ENCODE measurements at places on chromosomes 16 and 17.

GRCh38 chr17:77304746-77305473 is 164.1 kb downstream of the SEC14L1 start:
- DNase-seq = no peak

- no peak for DNase-seq
Measured at GRCh38 chr17:81551458-81552243, 502 bp downstream of the FAAP100 start.

- no peak for DNase-seq
Measured at GRCh38 chr16:75745242-75745641, 19.0 kb upstream of the CPHXL start.

DNA sequence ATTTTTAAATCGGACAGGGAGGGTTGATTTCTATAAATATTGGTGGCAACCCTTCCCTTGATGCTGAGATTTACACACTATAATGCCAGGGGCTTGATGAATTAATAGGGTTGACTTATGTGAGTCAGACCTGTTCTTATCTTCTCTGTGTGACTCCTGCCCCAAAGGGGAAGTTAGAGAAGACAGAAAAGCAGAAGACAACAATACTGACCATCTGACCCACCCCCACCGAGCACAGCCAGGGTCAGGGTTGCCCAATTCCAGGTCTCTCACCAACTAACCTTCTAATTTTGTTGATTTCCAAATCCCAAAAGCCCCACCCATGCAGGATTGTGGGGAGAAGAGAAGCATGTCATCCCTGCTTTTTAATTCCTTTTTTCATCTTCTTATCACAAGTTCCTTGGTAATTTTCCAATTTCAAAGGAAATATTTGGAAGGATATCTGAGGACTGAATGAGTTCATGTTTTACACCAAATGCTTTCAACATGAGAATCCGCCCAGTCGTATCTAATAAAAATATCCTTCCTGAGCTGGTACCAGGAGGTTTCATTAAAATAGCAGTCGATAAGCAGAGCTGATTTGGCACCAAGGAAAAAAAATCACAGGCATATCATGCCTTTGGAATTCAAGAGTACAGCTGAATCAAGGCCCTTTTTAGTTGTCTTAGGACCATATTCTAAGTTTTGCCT is 603.4 kb upstream of the CDH11 start:
- DNase-seq = no peak

- no peak for DNase-seq
Measured at GRCh38 chr16:54080524-54081008, 206.0 kb downstream of the IRX3 start.

DNA sequence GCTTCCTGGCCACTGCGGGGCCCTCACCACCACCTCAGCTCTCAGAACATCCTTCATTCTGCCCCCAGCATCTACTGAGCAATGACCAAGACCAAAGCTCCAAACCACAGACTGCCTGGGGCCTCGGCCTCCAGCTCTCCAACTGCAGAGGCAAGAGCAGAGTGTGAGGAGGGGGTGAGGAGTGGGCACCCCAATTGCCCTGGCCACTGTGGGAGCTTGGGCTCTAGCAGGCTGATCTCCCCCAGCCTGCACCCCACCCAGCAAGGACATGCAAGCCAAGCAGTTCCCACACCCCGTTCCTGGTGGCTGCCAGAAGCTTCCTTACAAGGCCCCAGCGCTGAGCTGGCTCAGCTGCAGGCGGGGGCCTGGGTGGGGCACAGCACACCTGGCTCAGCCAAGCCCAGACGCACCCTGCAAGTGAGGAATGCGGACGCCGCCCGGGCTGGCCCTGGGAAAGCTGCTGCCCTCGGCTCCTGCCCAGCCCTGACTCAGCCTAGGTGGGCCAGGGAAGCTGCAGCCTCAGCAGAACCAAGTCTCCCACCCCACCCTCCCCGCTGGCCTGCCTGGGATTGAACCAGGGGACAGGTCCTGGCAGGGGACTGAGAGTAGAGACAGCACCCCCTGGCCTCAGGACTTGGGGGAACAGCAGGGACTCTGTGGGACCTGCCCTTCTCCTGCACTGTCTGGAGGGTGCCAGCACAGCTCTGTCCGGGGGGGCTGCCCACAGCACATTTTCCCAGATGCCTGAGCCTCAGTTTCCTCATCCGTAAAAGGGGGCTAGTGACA is 29.7 kb upstream of the KRT17 start:
- no peak for DNase-seq

DNA sequence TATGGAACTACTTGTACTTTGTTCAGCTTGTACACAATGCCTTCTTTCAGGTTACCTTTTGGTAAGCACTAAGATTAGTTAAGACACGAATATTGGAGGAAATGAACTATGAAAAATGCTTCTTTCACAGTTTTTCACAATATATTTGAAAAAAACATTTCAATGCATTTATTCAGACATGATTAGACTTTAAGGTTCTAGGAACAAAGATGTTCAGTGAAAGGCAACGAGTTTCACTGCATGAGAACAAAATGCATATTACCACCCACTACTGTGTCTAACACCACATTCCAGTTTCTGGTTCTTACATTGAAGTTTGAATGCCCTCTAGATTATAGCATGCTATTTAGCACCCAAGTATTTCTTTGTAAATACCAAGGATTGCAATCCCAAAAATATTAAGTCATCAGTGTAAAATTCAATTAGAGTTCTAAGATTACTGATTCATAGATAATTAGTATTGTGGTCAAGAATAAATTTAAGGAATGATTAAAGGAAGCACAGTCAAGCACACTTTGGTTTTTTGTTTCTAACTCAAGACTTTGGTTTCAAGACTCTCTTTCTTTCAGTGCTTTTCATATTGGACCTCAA is 261.7 kb downstream of the CEP112 start:
- DNase-seq = no peak

GRCh38 chr16:57167953-57168352 is 17.9 kb downstream of the PSME3IP1 start:
- DNase-seq = no peak

- DNase-seq = peak; percentile 84
Measured at GRCh38 chr17:50478391-50479381, at the start of gene RSAD1. RSAD1 (plus strand) TSS chr17:50478860; CDS start chr17:50478885, 25 bp downstream.

DNA sequence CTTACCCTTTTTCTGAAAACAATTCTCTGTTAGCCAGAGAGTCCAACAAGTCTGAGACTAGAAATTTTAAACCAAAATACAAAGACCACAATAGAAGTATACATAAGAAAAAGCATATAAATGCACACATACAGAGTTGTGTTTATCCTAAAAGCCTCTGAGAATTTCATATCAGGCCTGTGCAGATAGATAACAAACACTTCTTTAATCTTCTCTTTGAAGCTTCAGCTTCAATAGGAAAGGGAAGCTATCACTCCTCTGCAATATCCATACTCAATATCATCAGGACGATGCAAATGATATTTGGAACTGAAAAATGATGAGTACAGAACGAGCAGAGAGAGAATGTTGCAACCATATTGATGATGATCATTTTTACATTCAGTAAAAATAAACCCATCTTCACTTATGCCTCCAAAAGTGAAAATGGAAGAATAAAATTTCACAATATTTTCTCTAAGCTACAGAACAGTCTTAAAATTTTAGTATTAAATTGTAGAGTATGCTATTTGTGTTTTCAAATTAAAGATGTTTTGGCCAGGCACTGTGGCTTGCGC is 61.6 kb downstream of the SKAP1 start:
- no peak for DNase-seq

GRCh38 chr16:3983081-3983520 is 102.6 kb upstream of the CREBBP start:
- peak; percentile 33 for DNase-seq

DNA sequence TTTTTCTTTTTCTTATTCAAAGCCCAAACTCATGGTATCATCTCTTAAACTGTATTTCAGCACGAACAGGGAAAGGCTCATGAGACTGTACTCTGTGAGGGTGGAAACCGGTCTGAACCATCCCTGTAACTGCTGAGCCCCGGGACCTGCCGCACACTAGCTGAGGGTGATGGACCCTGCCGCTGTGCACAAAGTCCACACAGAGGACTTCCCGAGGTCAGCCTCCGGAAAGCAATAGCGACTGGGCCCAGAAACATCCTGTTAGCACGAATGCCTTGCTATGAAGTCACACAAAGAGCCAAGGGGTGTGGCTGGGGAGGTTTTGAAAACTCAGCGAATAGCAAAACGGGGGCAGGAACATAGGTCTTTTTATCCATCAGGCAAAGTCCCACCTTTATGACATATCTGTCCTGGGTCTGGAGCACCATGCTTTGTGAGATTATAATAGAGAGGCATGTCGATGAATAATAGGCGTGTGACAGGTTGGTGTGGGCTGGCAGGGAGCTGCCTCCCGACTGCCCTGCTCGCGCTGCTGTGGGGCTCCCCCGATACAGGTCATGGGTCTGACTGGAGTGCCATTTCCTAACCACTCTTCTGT is 33.4 kb downstream of the CDK5R1 start:
- DNase-seq = peak; percentile 54

DNA sequence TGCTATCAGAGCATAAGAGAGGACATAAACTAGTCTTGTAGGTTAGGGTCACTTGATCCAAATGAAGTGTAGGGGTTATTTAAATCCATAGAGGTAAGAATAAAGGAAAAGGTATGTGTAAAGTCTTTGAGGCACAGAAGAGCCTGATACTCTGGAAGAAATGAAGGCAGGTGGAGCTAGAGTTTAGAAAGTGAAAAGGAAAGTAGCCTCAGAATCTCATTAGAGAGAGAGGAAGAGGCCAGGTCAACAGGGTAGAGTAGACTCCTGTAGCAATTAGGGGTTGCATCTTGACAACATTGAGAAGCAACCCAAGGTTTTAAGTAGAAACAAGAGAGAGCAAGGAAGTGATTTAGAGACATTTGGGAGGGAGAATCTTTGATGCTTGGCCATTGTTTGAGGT is 235.2 kb upstream of the SOX9 start:
- no peak for DNase-seq

DNA sequence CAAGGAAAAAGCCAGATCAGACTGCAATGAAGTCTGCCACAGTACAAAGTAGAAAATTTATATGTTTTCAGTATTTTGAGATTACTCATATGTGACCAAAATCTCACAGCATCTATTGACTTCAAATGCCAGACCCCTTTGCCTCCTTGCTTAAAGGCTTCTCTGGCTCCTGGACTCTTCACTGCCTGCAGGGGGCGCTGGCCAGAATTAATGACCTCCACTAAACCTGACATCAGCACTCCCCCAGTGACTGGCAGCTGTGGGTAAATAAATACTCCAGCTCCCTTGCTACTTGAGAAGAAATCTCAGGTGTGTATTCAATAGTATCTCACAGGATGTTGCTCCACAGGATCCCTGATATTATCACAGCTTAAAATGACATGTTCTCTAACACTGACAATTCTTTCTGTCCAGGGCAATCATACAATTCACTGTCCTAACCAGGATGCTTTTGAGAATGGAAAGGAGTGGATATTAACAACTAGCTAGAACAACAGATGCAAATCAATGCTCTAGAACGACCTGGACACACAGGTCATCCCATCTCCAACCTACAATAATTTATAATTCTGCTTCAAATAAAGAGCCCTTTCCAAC is 4.0 kb downstream of the BECN1 start:
- DNase-seq = peak; percentile 60

DNA sequence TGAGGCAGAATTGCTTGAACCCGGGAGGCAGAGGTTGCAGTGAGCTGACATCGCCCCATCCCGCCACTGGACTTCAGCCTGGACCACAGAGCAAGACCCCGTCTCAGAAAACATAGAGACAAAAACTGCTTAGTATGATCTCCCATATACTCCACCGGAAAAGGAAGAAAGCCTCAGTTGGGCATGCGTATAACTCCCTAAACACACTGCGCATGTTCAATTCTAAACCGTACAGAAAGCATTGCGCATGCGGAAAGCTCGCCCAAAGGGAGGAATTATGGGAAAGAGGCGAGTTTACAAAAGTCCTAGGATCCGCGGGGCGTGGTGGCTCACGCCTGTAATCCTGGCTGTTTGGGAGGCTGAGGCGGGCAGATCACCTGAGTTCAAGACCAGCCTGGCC is 312.7 kb upstream of the ERCC4 start:
- no peak for DNase-seq

- DNase-seq = no peak
Measured at GRCh38 chr17:77371117-77371887, 230.5 kb downstream of the SEC14L1 start.

- no peak for DNase-seq
Measured at GRCh38 chr16:62657116-62657515, 620.9 kb upstream of the CDH8 start.

GRCh38 chr17:27569257-27569722 is 61.7 kb upstream of the LGALS9 start:
- peak; percentile 55 for DNase-seq

- no peak for DNase-seq
Measured at GRCh38 chr16:35255186-35255803, 1795.9 kb downstream of the TP53TG3F start.

DNA sequence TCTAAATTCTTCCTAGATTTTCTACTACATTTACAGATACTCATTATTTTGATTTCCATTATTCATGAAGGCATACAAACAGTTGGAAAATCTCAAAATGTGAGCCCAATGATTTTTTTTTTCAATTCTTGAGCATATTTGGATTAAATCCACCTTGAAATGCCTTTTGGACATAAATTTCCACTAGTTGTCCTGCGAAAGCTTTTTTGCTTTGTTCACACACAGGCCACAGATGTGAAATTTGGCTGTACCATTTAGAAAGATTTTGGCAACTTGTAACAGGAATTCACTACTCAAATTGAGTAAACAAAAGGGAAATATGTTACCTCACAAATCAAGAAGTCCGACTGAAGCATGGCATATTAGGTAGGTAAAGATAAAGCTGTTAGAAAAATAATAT is 1631.0 kb downstream of the CDH8 start:
- no peak for DNase-seq

- no peak for DNase-seq
Measured at GRCh38 chr16:19874851-19875546, 9.6 kb downstream of the GPRC5B start.

DNA sequence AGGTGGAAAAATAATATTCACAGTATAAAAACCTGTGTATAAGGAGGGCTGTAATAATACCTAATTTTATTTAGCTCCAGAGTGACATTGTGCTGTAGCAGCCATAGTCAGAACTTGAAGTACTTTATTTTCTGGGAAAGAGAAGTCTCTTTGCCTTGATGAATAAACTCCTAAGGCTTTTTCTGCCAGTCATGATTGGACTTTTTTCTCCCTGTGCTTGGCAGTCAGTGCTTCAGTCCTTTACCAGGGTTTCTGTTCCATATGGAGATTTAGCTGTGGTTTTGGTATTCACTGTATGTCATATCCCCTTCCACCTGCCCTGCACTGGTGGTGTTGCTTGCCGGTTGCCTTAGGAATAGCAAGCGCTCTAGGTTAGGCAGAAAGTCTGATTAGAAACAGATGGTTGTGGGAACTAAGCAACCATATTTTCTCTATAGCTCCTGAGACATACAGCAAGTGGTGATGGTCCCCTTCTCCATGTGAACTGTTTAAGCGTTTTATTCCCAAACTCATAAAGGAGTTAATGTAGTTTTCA is 24.7 kb downstream of the DDX42 start:
- DNase-seq = no peak

Data from T-helper 2 cell treated with Interferon-gamma antibody and Interleukin-4, amounts not matched to agents 5 μg/mL and 100 μg/mL, for 36 hours (primary cell).